ENCODE measurements at places on chromosomes 16 and 17.

GRCh38 chr17:17139972-17140589 lies 66.1 kb downstream of the PLD6 start:
- DNase-seq, result no peak

- DNase-seq, result no peak
Observed at GRCh38 chr17:51540151-51540550, 279.8 kb downstream of the UTP18 start.

GRCh38 chr17:40095944-40096791 lies 4.2 kb downstream of the NR1D1 start:
- peak; percentile 47 for DNase-seq

DNA sequence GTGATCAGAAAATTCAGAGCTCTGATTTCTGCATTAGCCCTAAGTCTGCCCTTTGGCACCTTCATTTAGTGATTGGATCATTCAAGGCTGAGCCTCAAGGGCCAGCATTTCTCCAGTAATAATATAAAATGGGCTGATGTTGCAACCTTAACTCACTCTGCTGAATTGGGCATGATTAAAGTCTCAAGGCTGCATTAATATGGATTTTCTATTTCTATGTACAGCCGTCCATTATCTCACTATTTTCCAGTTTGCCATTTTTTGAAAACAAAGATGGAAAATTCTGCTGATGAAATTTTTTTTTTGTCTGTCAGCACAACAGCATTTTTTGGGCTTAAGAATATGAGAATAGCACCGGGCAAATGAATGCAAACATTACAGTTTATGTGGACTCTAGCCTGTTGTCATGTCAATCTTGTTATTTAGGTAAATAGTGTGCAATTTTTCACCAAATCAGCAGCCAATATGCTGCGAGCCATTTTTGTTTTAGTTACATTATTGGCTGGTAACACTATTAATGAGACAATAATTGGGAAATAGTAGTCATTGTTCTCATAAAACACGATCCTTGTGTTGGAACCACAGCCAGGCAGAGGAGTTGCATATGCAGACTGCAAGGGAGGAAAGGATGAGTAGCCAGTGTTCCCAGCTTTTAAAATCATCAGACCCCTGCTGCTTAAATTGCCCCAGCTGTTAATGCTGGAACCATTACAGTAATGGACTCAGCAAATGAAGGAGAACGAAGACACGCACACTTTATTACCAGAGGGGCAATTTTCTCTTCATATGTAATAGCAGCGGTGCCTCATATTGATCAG lies 10.5 kb downstream of the FTO start:
- no peak for DNase-seq

- no peak for DNase-seq
Observed at GRCh38 chr17:62715882-62716390, 88.5 kb downstream of the MRC2 start.

DNA sequence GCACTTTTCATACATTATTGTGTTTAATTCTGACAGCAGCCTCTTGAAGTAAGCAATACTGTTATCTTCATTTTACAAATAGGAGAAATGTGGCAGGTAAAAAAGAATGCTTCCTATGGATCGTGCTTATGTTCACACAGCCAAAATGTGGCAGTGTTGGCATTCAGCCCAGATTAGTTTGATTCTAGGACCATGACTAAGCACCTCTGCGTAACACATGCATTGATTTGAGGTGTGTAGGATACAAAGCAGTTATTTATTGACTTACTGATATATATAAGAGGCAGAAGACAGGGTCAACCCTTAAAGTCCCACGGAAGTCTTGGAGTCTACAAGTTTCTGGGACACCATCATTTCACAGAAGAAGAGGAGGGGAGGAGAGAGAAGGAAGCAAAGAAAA lies 1144.4 kb upstream of the GOT2 start:
- DNase-seq, result no peak

DNA sequence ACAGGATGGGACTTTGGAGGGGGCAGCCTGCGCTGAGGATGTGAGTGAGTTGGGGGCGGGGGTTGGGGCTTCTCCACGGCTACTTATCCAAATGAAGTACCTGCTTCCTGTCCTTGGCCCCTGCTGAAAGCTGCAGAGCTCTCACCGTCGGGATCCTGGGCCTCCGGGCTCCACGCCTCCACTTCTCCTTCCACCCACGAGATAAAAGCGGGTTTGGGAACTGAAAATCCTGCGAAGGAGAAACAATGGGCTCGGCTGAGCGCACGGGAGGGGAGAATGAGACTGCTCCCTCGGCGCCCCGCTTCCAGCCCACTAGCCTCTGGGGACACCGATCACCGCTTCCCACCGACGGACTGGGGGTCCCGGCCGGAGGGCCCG lies 486 bp downstream of the ZNF785 start:
- no peak for DNase-seq

GRCh38 chr17:72575542-72576233 lies 454.9 kb downstream of the SOX9 start:
- no peak for DNase-seq
